Vagina (tissue), 2 donors: ENCODE measurements at places on chromosomes 6 and 20. TPM values are rescaled to one million over a fixed set of nuclear protein-coding genes. Genes with fewer than 3 reads are reported as not detected.

BMP2 gene
- total RNA-seq = 8.6 TPM

DACT2 gene
- total RNA-seq = 1.5 TPM

GINS1 gene
- total RNA-seq = 2.0 TPM

HCK gene
- 10.1 TPM for total RNA-seq

VWA7 gene
- 0.74 TPM for total RNA-seq

TRIM38 gene
- 8.1 TPM for total RNA-seq

UQCC2 gene
- 16.2 TPM for total RNA-seq

CENPW gene
- 6.4 TPM for total RNA-seq

ELOVL2 gene
- 0.25 TPM for total RNA-seq

LY6G6F gene
- total RNA-seq = not detected

NKAIN2 gene
- not detected for total RNA-seq

WFDC5 gene
- total RNA-seq = 6.1 TPM

LINC00237 gene
- total RNA-seq = not detected

FAM217A gene
- total RNA-seq = not detected

PTPN1 gene
- total RNA-seq = 25.3 TPM

BMP6 gene
- 3.2 TPM for total RNA-seq

OLIG3 gene
- not detected for total RNA-seq

RAB44 gene
- total RNA-seq = 0.49 TPM

FOXP4 gene
- 7.4 TPM for total RNA-seq

SERPINB6 gene
- total RNA-seq = 93.8 TPM

EDN3 gene
- 220 TPM for total RNA-seq

TOX2 gene
- 5.2 TPM for total RNA-seq

LSM2 gene
- total RNA-seq = 51.6 TPM

C6orf141 gene
- total RNA-seq = 14.2 TPM

OARD1 gene
- 14.7 TPM for total RNA-seq

SLCO4A1 gene
- total RNA-seq = 45.9 TPM

HLA-DQB2 gene
- 4.7 TPM for total RNA-seq

CRISP2 gene
- not detected for total RNA-seq

SEMG1 gene
- not detected for total RNA-seq

LPA gene
- total RNA-seq = 0.49 TPM

SIRPD gene
- not detected for total RNA-seq

TMEM74B gene
- 4.2 TPM for total RNA-seq

GRM4 gene
- total RNA-seq = not detected

CLVS2 gene
- total RNA-seq = 1.5 TPM

BNIP5 gene
- total RNA-seq = not detected
